ENCODE measurements at places on chromosomes 2 and 18.
A peak's percentile ranks its signal among the peaks of the same experiment; 100 is the strongest.

GRCh38 chr2:18637196-18637595 lies 47.8 kb upstream of the NT5C1B start:
- no peak for DNase-seq

- no peak for DNase-seq
These were observed 30.0 kb downstream of the TBC1D8 start for GRCh38 chr2:101121174-101121573.

DNA sequence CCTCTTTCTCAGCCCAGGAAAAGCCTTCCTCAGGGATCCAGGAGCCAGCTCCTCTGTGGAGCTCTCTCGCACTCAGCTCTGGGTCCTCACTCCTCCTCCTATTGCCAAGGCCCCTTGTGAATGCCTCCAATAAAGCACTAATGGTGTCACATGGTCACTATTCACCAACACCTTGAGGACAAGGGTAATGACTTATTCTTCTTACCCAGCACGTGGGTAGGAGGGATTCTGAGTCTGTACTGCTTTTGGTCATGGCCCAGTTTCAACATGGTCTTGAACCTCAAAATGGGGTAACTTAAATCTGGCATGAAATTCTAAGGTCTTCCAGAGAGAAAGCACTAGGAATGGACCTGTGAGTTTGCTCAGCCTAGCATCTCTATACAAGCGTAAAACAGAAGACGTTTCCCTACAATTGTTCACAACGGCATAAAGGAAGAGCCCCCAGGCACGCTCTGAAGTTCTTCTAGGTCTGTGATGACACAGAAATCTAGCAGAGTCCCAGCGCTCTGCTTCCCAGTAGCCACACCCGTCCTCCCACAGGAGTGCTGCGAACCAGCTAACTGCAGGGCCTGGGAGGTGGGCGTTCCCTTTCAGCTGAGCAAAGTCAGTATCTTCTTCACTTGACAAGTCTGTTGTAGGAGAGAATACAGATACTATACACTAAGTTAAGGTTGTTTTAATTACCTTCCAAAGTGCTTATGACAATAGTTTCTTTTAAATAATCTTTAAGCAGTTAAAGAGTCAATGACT lies 14.6 kb upstream of the KIDINS220 start:
- DNase-seq, result no peak

GRCh38 chr18:78782951-78783563 lies 196.6 kb upstream of the SALL3 start:
- no peak for DNase-seq

DNA sequence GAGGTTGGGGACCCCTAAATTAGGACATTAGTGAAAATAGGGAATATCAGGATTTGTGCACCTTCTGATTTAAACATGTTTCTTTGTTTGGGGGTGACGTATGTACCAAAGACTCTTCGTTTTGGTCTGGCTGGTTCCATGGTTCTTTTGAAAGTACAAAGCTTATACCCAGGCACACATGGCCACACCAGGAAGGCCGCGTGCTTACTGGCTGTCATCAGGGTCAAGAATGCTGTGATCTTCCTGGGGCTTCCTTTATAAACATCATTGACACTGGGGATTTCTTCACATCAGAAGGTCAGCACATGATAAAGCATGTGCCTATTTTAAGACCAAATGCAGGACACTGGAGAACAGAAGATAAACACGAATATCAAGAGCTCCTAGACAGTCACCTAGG lies 230.6 kb upstream of the ID2 start:
- no peak for DNase-seq

DNA sequence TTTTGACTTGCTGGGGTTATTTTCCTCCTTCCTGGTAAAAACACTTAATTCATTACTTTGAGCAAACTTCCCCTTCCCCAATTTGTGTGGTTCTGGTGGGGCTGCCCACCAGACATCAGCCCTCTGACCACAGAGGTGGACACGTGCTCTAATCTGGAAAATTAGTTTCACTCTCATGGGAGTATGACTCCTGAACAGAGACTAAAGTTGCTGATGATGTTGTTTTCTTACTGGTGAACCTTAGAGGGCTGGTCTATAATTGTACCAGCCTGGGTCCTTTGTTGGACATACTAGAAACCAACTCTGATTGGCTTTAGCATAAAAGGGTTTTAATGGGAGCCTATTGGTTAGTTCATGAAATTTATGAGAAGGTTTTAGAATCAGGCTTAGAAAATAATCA lies 54.1 kb upstream of the ACYP2 start:
- DNase-seq, result no peak

GRCh38 chr2:65918760-65919187 lies 486.4 kb upstream of the SPRED2 start:
- DNase-seq, result no peak

GRCh38 chr2:128354726-128355470 lies 36.2 kb upstream of the HS6ST1 start:
- DNase-seq, result no peak

DNA sequence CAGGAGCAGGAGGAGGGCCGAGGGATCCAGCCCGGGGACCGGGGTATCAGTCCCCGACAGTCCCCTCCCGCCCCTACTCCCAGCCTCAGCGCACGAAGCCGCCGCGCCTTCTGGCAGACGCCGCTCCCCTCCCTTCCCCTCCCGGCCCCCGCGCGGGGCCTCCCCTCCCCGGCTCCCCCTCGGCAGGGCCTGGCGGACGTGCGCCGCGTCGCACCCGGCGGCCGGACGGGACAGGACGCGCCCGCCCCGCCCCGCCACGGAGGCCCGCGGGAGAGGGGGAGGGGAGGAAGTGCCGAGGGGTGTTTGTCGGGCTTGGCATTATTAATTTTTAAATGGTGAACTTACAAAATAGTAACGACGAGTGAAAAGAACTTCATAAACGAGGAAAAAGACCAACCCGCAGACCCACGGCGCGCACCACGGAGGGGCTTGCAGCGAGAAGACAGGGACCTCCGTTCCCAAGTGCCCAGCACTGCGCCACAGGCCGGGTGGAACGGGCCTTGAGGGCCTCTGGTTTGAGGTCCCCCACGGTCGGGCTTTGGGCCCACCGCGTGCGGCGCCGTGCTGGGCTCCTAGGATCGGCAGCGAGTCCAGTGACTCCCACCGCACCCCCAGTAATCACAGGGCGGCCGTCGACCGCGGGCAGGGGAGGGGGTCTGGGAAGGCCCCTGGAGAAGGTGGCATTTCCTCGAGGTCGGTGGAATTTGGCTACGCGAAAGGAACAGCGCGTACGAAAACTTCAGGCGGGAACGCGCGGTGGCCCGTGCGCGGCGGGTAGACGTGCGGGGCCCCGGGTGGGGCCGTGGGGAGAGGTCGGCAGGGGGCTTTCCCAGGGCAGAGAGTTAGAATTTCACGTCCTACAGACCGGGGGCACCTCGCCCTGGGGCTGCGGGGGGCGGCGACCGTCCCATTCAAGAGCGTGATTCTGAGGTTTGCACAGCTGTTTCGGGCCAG lies 954 bp upstream of the CTDSP1 start:
- peak; percentile 30 for DNase-seq

GRCh38 chr2:26979741-26980140 lies 9.3 kb downstream of the MAPRE3 start:
- no peak for DNase-seq

DNA sequence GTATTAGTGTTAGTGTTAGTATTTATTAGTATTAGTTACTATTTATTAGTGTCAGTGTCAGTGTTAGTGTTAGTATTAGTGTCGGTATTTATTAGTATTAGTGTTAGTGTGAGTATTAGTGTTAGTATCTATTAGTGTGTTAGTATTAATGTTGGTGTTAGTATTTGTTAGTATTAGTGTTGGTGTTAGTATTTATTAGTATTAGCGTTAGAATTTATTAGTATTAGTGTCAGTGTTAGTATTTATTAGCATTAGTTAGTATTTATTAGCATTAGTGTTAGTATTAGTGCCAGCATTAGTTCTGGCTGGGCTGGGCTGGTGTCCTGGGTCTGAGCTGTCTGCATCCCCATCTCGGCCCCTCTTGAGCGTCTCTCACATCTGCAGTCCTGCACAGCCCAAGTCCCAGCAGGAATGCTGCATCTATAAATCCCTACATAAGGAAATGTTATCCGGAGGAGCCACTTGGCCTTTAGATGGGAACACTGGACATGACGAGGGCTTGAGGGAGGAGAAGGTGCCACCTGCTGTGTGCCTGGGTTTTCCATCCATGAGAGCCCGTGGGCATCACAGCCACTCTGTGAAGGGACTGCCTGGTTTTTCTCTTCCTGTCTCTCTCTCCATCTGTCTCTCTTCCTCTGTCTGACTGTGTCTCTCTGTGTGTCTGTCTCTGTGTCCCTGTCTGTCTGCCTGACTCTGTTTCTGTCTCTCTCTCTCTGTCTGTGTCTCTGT lies 33.6 kb downstream of the TWIST2 start:
- DNase-seq, result no peak

- no peak for DNase-seq
These were observed 275.2 kb downstream of the AGAP1 start for GRCh38 chr2:235769046-235769445.

- DNase-seq, result no peak
These were observed 77.5 kb downstream of the NCK2 start for GRCh38 chr2:105822186-105822585.

- DNase-seq, result no peak
These were observed 91.7 kb upstream of the TRIB2 start for GRCh38 chr2:12624905-12625598.

DNA sequence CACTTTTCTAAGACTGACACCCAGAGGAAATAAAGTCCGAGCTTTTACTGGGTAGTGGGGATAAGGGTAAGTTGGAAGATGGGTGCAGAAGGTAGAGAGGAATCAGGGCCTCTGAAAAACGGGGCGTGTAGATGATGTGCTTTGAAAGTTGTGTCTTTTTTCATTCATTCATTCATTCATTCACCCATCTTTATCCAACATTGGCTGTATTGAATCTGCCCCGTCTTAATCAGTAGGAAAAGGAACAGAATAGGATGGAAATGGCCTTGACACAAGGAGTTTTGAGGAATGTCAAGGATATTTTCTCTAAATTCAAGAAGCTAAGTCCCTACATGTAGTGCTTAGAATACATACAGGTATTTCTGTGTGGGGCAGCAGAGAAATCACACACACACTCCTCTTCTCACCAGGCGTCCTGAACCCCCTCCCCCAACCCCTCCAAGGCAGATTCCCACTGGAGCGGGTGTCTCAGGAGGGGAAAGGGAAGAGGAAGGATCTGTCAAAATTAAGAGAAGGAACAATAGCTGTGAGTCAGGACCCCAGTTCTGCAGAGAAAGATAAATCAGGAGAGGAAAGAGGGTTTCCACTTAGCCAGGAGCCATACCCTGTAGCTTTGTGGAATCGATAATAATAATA lies 13.9 kb downstream of the DYSF start:
- DNase-seq, result no peak

GRCh38 chr2:67213270-67213670 lies 183.9 kb upstream of the ETAA1 start:
- no peak for DNase-seq

DNA sequence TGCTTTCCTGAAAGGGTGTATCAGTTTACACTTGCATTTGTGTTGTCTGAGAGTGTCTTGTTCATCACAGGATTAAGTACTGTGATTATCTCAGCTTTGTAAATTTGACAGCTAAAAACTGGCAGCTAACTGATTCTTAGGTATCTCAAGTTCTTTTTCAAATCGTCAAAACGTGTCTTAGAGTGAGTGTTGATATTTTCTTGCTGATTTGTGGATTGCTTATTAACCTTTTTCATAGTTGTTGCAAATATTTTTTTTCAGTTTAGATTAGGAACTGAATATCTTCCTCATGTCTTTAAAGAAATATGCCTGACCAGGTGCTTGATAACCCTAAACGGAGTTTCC lies 41.9 kb downstream of the LRRFIP1 start:
- no peak for DNase-seq

DNA sequence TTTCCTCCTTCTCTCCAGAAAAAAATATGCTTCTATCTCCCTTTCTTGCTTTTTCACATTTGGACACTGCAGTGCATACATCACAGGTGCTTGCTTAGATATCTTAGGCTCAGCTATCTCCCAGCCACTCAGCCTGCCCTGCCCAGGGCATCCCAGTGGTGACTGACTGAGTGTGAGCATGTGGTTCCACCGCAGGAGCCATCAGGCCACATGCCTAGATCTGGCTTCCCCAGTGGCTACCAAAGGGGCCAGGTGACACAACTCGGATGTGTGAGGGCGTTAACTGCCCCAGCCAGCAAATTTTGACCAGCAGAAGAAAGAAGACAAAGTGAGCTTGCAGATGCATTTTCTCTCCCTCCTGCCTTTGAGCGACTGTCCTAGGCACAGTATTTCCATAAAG lies 25.5 kb downstream of the SP5 start:
- no peak for DNase-seq

- DNase-seq, result no peak
These were observed 606.9 kb upstream of the NRXN1 start for GRCh38 chr2:51638811-51639210.

- DNase-seq, result no peak
These were observed 14.6 kb downstream of the ITM2C start for GRCh38 chr2:230879271-230879882.

GRCh38 chr2:163703386-163703785 lies 32.4 kb downstream of the FIGN start:
- DNase-seq, result no peak

DNA sequence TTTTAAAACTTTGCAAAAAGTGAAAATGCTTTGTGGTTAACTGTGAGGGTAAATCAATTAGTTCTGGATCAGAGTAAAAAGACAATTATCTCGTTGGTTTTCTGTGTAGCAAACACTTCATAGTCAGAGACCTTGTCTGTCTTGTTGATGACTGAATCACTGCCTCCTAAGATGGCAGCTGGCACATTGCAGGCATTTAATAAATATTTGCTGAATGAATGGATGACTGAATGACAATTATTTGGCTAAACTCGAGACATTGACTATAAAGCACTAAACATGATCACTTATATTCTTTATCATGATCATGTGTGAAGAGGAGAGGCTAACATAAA lies 96.2 kb downstream of the MAIP1 start:
- no peak for DNase-seq

GRCh38 chr18:50839996-50840395 lies 20.2 kb upstream of the MRO start:
- DNase-seq, result no peak

- DNase-seq, result no peak
These were observed 64.6 kb downstream of the DSEL start for GRCh38 chr18:67451960-67452359.

DNA sequence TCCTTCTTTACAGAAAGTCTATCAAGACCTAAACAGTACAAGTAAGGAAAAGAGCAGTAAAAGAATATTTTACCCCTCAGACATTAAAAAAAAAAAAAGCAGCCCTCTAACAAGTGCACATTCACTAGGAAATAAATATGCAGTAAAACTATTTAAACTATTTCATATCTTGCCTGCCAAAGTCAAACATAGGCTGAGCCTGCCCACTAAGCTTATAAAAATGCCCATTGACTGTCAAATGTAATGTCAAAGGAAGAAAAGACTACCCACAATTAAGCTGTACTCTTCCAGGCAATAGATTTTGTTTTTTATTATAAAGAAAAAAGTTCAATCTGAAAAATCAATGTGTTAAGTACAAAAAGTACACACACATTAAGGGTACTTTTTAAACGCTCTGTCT lies 11.8 kb downstream of the ALS2 start:
- DNase-seq, result no peak

DNA sequence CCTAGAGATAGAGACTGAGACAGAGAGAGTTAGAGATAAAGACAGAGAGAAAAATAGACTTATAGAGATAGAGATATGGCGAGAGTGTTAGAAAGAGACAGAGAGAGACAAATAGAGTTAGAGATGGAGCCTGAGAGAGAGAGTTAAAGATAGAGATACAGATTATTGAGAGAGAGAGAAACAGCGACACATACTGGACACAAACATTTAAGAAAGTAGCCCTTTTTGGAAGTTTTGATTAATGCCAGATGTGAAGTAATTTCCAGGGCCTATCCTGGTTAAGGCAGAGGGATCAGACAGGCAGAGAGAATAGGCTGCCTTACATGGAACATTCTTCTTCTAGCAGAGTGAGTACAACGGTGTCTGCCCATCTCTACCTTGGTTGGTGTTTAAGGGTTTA lies 311.6 kb upstream of the CDH7 start:
- DNase-seq, result no peak
